ENCODE measurements at places on chromosomes 7 and 10.

DNA sequence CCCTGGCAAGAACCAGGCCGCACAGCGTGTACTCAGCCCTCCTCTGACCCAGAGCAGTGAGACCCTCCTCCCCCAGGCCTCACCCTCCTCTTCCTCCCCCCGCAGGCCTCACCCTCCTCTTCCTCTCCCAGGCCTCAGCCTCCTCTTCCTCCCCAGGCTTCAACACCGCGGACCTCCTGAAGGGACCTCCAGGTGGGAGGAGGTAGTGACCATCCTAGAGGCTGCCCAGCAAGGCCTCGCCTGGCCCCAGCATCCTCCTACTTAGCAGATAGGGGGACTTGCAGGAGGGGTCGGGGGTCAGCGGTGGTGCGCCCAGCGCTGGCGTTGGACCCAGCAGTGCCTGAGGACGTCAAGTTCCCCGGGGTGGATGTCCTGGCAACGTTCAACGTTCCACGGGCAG lies 270.8 kb downstream of the ELFN1 start:
- no peak for DNase-seq

GRCh38 chr10:132527339-132528063 lies 10.1 kb upstream of the INPP5A start:
- no peak for DNase-seq

DNA sequence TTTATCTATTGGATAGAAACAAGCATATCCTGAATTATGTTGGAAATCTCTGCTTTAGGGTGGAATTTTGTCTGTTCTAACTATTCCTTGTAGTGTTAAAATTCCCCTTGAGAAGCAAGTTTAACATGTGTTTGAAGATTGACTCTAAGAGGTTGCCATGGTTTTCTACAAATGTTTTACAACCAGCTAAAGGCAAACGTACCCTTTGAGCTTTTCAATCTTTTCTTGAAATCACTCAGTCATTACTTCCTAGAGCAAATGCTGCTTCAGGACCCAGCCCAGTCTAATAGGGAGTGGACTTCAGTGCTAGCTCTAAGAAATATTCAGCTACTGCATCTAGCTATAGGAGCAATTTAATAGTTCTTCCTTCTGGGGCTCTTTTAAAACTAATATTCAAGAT lies 118.8 kb upstream of the IFRD1 start:
- DNase-seq = no peak

DNA sequence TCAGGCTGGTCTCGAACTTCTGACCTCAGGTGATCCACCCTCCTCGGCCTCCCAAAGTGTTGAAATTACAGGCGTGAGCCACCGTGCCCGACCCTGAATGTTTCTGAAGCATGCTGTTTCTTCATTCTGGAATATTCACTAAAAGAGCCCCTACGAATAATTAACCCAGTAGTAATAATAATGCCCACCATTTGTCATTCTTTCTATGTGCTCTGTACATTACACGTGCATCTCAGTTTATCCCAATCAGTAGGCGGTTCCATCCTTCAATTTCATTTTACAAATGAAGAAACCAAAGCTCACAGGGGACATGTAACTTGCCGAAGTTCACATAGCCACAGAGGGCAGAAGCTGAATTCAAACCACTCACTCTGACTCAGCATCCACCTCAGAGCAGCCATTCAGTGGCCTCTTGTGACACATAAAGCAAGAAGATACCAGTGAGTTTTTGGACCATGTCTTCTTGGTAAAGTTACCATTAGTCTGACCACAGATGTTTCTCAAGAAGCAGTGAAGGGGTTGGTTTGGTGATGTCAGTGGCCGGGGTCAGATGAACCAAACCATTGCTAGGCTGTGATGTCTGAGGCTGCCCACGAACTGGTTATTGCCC lies 71.9 kb upstream of the DUSP5 start:
- DNase-seq = no peak

DNA sequence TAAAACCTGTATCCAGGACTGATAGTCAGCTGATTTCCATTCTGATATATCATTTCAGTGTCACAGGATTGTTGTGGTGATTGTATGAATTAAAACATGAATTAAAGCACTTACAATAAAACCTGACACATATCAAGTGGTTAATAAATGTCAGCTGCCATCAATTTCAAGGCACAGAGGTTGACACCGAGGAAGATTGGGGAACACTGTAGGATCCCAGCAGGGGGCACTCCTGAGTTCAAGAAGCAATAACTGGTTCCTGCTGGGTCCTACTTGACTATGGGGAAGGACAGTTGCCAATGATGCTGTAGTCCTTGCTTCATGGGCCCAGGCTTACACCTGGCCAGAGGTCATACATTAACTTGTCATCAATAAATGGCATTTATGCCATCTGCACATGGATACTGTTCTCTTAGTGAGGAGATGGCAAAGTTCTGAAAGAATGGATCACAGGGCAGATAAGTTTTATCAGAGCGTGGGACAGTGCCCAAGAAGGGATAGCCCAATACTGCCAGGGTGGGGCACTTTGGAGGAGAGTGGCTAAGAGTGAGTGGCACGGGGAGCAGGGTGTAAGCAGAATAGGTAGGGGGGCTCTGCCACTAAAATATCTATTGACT lies 24.1 kb downstream of the FZD1 start:
- DNase-seq = no peak

GRCh38 chr10:95388539-95388938 lies 97.7 kb upstream of the PDLIM1 start:
- no peak for DNase-seq

GRCh38 chr10:97069576-97070362 lies 116.0 kb downstream of the SLIT1 start:
- no peak for DNase-seq

DNA sequence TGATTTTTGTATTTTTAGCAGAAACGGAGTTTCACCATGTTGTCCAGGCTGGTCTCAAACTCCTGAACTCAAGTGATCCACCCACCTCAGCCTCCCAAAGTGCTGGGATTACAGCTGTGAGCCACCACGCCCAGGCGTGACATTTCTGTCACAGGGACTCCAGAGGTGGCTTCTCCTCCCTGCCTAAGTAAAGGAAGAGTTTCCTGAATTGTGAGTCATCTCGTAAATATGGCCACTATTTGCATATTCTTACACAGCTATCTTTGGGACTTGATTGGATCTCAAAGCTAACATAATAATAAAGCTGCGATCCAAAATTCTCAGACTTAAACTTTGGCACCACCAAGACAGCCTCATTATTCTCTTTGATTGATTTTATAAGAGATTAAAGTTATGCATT lies 50.1 kb downstream of the ADARB2 start:
- DNase-seq = no peak

DNA sequence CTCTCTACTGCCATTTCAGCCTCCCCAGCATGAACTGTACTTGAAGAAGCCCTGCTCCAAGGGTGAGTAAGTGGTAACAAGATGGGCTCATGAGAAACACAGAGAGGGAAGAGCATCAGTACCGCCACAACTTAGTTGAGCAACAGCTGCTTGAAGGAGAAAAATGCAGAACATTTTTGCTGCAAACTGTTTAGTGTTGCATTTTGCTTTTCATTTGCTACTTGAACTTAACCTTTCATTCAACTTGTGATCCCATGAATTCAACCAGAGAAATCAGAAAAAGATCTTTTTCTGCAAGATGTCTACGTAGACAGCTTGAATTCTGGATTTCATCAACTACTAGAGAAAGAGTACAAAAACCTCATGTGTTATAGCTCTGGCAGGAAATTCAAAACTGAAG lies 40.7 kb downstream of the ANK3 start:
- DNase-seq = no peak

GRCh38 chr7:51344406-51345138 lies 28.0 kb upstream of the COBL start:
- no peak for DNase-seq

DNA sequence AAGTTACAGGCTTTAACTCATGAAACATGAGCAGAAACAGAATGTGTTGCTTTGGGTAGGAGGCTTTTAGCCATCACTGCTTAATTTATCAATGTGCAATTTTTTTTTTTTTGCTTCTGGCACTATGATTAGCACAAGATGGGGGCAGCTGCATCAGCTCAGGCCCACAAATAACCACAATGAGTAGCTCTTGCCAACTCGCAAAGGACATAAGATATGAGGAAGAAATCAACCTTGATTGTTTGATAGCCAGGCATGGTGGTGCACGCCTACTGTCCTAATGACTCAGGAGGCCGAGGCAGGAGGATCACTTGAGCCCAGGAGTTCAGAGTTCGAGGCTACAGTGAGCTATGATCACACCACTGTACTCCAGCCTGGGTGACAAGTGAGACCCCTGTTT lies 12.3 kb downstream of the NOD1 start:
- DNase-seq = no peak

DNA sequence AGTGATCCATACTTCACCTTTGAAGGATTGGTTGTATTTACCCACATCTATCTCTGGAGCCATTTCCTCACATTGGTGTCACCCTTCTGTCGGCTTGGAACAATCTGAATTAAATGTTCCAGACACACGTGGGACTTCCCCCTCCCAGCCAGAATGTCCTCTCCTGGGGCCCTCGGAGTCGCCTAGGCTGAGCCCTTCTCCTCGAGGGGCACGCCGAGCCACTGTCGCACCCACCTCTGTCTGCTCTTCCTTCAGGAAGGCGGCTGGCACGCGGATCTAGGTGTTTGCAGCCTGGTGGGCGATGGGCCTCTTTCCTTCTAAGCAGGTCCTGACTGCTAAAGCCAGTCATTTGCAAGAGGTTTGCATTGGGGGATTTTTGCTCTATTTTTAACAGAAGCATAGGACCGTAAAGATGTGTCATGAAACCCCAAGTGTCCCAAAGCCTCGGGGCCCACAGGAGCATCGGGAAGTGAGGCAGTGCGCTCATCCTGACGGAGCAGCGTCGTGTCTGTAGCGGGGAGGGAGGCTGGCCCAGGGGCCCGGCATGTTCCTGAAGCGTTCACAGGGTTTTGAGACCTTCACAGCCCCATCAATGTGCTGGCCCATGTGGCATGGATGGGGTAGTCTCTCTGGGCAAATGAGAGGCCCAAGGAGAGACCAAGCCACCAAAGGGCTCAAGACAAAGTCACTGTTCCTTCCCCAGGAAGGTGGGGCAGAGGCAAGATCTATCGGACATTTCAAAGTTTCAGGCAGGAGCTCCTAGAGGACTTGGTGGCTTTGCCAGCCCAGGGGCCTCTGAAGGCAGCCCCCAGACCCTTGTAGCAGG lies 86.7 kb downstream of the RGS10 start:
- no peak for DNase-seq

GRCh38 chr10:91127341-91128082 lies 93.0 kb upstream of the PCGF5 start:
- no peak for DNase-seq

DNA sequence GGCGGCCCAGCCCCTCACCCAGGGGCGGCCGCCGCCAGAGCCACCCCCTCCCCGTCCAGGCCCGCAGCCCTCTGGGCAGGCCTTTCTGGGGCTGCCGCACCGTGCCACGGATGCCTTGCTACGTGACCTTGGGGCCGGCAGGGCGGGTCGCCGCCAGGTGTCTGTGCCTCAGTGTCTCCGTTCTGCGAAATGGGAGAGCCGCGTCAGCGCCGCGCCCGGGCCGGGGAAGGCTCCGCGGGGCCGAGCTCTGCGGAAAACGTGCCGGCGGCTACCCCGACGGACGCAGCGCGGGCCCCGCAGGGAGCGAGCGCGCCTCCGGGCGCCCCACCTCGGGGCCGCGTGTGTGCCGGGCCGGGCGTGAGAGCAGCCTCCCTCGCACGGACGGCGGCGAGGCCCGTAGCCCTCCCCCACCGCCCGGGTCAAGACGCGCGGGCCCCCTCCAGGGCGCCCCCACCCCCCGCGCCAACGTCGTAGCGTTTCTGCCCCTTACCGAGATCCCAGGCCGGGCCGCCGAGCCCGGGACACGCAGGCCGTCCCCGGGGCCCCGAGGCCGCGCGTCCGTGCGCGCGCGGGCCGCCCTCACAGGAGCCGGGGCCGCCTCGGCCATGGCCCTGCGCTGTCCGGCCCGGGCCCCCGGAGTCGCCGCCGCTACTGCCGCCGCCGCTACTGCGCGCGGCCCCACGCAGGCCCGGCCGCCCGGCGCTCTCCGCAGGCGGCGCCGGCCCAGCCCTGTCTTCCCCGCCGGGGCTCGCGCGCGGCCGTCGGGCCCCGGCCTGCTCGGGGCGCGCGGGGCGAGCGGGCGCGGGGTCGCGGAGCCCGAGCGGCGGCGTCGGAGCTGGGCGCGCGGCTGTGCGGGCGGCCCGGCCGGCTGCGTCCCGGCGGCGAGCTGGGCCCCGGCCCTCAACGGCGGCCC lies 1.1 kb downstream of the ZNF777 start:
- DNase-seq = no peak

DNA sequence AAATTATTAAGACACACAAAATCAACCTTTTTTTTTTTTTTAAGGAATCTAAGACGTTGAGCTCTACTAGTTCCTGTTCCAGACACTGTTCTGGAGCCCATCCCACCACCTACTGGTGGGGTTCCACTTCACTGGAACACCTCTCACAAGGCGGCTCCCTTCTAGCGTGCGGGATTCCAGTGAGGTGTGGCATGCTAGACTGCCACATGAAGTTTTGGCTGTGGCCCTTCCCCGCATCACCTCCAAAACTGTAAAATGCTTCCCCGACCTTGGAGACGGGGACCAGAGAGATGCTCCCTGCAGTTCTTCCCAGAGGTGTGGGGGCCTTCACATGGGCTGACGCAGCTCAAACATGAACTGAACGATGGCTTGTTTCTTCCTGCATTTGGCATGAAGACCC lies 12.6 kb downstream of the FAM53B start:
- DNase-seq = no peak

GRCh38 chr7:47413526-47414341 lies 168.2 kb downstream of the TNS3 start:
- DNase-seq = no peak

GRCh38 chr7:91067242-91067641 lies 197.0 kb upstream of the FZD1 start:
- no peak for DNase-seq

All from forelimb muscle (tissue), 1 donor.